ENCODE measurements at places on chromosomes 3 and 15.

- no peak for DNase-seq
Measured at GRCh38 chr3:38698760-38699159, 49.3 kb upstream of the SCN5A start.

DNA sequence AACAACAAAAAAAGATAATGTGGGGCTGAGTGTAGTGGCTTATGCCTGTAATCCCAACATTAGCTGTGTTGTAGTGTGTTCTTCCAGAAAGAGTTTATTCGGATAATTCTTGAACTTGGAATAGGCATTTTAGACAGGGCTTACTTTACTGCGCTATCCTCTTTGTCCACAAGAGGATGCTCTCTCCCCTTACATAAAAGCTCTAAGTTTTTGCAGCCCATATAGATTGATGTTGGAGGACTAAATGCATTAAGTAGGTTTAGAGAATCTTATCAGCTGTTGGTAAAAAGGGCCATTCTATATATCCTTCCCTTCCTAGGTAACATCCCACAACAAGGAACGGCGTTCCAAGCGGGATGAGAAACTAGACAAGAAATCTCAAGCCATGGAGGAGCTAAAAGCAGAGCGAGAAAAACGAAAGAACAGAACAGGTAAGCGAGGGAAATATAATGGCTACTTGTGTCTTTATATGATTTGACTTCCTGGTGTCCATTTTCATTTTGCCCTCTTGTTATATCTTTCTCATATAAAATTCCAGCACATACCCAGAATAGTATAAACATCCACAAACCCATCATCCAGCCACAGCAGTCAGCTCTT is 27.8 kb upstream of the ITPKA start:
- DNase-seq, result no peak

DNA sequence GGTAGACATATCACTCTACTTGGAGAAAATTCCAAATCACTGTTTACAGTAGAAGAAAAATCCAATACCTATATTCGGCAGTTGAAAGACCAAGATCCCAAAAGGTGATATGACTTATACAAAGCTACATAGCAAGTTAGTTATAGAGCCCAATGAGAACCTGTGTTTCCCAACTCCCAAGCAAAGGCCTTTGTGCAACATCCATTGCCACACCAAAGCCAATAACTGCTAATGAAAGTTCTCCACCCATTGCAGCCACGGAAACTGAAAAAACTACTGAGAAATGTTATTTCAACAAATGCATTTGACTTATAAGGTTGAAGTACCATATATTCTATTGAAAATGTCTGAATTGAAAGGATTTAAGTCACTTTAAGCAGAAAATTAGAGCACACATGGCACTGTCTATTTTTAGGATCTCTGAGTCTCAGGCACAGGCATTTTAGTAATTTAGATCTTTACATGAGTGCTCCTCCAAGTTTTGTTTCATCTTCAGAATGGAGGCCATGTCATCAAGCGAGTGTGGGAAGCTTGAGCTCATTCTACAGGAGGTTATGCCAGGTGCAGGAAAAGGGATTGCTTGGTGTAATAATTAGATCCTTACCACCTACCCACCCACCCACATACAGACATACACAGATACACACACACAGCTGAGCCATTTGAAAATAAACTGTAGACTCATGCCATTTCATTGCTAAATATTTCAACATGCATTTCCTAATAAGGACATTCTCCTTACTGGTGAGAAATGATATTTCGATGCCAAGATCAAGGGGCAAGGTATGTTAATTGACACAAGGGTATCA is 19.7 kb upstream of the ANO10 start:
- DNase-seq, result no peak

DNA sequence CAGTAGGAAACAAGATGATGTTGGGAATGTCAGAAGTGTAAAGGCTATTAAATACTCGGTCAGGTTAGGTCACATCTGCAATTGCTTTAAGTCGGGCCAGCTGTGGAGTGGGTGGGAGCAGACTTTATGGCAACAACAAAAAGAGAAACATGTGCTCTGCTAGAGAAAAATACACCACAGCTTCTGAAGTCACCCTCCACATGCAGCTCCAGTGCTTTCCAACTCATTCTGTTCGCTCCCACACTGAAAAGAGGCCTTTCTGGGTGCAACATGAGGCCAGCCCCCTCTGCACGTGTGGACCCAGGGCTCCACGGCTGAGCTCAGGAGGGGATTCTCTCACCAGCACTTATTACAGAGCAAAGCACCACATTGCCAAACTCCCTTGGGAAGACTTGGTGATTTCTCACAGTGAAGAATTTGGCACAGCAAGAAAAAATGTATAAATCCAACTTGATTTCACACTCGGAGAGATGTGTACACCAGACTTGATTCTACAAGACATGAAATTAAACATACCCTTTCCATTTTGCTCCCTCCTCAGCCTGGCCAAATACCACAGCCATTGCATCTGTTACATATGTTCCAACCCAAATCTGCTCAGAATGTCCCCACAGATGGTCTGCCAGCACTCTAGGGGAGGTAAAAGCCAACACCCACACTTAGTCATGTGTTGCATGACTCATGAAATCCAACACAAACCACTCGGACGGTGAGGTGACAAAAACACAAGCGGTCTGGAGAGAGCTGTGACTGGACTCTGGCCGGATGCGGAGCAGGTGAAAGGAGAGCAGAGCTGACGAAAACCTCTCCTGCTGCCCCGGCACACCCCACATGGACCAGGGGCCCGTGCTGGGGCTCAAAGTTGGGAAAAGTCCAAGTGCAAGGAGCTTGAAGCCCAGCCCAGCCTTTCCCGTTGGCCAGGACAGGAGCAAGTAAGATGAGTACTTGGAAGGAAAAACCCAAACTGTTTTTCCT is 74.6 kb downstream of the ITGB5 start:
- DNase-seq, result no peak

DNA sequence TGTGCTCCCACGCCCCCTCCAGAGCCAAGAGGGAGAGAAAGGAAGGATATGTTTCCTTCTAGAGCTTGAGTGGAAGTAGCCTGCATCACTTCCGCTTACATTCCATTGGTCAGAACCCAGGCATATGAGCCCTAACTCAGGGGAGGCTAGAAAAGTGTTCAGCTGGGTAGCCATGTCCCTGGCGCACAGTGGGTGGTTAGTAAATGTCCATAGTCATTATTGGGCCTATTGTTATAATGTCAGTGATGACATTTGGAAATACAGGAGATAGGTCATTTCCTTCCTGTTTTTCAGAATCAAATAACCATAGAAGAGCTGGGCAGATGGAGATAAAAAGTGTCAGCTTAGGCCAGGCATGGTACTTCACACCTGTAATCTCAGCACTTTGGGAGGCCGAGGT is 27.3 kb downstream of the CD276 start:
- no peak for DNase-seq

DNA sequence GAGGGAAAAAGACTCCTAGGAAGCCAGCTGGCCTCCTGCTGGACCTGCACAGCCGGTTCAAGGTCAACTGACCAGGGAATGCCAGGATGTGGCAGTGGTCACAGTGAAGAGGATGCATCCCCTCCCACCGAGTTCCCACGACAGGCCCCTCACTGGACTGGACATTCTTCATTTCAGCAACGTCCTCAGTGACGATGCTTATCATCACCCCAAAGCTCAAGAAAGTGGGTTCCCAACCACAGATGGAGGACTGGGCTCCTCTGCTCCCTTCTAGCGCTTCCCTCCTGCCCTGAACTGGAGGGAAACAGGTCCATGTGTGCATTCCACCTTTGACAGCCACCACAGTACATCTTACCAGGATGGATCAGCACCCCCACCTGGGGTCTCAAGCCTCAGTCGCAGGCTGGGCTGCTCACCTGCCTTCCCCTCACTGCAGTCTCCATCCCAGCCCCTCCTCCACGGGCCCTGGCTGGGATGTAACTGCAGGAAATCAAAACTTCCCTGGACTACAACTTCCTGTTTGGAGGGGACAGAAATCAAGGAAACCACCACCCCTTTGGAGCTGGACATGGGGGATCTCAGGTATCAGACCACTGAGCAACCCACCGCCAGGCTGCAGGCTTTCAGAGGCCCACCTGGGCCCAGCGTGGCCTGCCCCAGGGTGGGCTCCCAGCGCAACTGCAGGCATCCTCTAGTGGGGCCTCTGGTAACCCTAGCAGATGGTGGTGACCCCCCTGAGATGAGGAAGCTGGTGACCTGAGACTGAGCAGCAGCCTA is 7.3 kb downstream of the CALML4 start:
- no peak for DNase-seq

Data from NCI-H2029 treated with DMSO at 0.1 percent for 48 hours (cell line).